Cerebellar nuclear complex (tissue), 1 donor: ENCODE measurements at places on chromosomes 6 and 20.

DNA sequence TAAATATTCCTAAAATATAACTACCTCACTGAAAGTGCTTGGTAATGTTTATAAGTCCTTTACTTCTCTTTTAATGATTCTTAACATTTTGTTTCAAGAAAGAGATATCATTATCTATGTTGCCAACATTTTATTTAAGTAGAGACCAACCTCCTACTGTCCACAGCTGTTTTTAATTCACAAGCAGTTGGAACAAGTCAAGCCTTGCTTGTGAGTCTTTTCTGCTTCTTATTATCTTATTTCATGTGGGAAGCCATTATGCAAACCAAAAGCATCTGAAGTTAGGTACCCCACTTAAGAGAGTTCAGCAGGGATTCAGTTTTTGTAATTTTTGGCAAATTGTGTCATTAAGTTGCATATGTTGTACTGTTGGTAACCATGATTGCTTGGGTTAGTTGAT is 1714.5 kb downstream of the GRIK2 start:
- DNase-seq = no peak

- DNase-seq = no peak
Observed at GRCh38 chr6:105644073-105644489, 241.2 kb upstream of the PREP start.

DNA sequence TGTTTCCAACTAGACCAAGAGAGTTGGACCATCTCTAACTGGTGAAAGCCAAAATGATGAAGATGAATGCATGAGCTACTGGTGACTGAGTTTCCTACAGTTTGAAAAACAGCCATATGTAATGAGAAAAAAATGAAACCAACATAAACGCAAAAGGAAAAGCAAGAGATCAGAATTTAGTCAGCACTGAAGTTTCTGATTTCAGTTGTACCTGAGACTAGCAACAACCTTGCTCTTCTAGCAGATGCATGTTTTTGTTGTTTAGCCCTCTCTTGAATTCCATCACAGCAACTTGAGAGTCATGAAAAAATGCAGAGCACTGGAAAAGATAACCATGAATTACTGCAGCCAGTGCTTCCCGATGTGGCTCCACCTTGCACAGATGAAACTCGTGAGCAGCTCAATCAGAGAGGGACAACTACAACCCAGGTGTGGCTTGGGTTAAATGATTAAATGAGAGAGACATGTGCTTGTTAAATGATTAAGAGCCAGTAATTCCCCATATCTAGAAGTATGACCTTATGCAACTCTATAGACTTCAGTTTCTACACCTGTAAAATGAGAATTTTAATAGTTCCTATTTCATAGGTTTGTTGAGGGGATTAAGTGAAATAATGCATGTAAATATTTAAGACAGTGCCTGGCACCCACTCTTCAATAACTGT is 104.8 kb downstream of the ELOVL4 start:
- DNase-seq = no peak

DNA sequence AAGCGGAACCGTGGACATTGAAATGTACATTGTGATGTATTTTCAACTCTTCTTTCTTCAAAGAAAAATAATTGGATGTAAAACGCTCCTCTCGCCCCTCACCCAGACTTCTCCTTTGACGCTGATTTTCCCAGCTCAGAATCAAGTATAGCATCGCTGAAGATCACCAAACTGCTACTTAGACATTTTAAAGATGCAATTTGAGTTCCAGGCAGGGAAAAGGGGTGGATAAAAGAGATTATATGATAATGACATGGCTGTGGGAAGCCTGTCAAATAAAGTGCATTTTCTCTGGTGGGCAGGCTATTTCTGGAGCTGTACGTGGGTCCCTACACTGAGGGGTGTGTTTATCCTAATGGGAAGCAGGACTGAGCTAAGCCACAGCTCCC is 240.4 kb downstream of the CDC5L start:
- no peak for DNase-seq

GRCh38 chr6:107435798-107436197 is 23.6 kb downstream of the PDSS2 start:
- DNase-seq = no peak

DNA sequence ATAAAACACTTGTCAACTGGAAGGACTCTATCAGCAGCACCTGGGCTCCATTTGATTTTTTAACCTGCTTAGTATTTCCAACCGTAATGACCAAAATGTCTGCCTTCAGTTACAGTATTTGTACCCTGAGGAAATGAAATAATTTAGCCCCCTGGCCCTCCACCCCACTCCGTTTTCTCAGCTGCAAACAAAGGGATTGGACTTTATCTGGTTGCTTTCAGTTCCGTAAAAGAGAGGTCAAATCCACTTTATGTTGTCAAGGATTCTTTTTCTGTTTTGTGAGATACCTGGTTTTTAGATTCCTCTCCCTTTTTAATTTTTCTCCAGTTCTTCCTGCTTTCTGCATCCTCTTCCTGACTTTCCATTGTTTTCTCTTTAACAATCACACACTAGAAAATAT is 64.4 kb upstream of the BMP2 start:
- no peak for DNase-seq

DNA sequence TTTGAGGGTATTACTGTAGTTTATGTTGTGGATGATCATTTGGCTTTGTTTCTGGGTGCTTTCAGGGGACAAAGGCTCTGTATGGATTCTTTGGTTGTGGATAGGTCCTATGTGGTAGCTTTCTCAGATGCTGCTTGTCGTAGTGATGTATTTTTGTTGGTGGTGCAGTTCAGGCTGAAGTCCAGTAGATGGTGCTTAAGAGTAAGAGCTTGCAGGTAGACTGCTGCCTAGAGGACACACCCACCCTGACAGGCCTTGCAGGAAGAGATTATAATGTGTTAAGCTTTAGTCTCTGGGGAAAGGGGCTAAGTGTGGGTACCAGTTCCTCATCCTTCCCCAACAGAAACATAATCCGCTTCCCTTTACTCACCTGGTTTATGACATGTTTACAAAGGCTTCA is 62.6 kb upstream of the ADGRB3 start:
- DNase-seq = no peak

DNA sequence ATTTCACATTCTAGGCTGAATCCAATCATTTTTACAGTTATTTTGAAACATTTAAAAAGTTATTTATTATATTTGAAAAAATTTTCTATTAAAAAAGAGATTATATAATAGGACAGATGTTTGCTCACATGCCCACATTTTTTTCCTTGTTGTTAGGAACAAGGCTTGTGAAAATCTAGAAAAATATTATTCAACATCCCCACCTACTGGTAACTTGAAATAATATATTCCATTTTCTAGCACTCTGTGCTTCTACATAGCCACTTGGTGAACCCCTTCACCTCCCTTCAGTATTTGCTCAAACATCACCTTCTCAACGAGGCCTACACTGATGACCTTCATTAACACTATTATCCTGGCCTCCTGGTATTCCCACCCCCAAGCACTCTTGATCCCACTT is 18.3 kb upstream of the GPRC6A start:
- no peak for DNase-seq

GRCh38 chr6:148509800-148510581 is 167.4 kb downstream of the SASH1 start:
- no peak for DNase-seq

- no peak for DNase-seq
Observed at GRCh38 chr6:131840936-131841583, 33.2 kb downstream of the ENPP1 start.

DNA sequence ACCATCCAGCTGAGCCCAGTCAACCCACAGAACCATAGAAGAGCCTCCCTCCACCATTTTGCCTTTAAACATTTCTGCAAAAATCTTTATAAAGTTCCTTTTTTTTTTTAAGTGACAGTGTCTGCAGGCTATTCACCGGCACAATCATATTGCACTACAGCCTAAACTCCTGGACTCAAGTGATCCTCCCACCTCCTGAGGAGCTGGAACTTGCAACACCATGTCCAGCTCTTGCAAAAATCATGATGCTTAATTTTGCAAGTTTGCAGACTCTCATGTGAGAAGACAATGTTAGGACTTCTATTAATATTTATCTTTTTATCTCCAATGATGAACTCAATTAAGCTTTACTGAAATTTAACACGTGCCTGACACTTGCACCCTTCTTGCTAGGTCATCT is 88.8 kb downstream of the INSM1 start:
- DNase-seq = no peak
